ENCODE measurements at places on chromosomes 11 and 22. TPM values are rescaled to one million over a fixed set of nuclear protein-coding genes. Genes with fewer than 3 reads are reported as not detected.
A peak's percentile ranks its signal among the peaks of the same experiment; 100 is the strongest.

DNA sequence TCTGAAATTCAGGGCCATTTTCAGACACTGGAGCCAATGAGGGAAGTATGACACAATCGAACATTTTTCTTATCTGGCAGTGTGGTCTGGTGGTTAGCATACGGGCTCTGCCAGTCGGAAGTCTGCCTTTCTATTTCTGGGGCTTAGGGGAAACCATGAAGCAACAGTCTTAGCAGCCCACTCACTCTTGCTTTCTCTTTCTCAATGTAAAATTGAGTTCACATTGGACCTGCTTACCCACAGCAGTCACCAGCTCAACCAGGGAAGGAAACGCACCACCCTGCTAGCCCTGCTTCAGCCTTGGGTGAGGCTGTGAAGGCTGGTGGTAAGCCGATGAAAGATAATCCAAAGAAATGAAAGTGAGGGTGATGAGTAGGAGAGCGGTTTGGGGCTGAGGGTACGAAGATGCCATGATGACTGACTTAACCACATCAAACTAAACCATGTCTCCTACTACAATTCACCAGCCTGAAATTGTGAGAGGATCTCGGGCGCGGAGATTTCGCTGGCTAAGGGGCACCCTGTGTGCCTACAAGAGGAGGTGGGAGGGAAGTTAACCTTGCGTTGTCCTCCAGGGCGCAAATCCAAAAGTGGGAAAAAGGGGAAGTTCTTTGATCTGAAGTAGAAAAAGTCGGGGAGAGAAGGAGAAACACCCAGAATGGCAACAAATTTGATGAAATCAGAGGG, 2.0 kb upstream of the LMO2 start:
- H3K4me1 ChIP-seq: no peaks in the 10 kb centered on the region
- peaks cover 2% of the 10 kb centered on the region for H3K27me3 ChIP-seq
- H3K4me3 ChIP-seq: no peak overlapping the region
- no peak overlapping the region for H3K27ac ChIP-seq
- H3K36me3 ChIP-seq: no peaks in the 10 kb centered on the region

DNA sequence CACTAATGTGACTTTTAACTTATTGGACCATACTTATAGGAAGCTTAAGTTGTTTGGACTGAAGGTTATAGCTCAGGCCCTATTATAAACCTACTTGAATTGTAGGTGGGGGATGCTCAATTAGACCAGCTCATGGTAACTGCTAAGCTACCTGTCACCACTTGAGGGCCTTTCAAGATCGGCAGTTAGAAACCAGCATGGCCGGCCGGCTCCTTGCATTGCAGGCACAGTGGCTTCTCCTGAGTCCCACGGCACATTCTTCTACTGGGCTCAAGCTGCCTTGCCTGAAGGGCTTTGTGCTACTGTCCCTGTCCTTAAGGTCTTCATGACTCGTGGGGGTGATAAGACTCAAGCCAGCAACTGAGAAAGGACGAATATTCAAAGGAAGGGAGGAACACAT, 70.8 kb downstream of the TBC1D22A start:
- H3K4me1 ChIP-seq: peaks cover 21% of the 10 kb centered on the region
- H3K36me3 ChIP-seq: no peaks in the 10 kb centered on the region
- no peaks in the 10 kb centered on the region for H3K27me3 ChIP-seq

- H3K36me3 ChIP-seq: no peaks in the 10 kb centered on the region
- no peak within 1 kb of the TSS for H3K4me3 ChIP-seq
- H3K4me1 ChIP-seq: no peaks in the 10 kb centered on the region
- DNase-seq: no peak
Measured at GRCh38 chr11:2443881-2444820, at the start of gene TRPM5. Gene TRPM5, minus strand, starts transcription at chr11:2444514. Its CDS starts 21,478 bp downstream, at chr11:2423036.

Gene NRGN
- not detected for total RNA-seq

- no peaks in the 10 kb centered on the region for H3K4me1 ChIP-seq
- H3K4me3 ChIP-seq: no peak overlapping the region
- H3K27ac ChIP-seq: no peak overlapping the region
Measured at GRCh38 chr11:67572747-67573419, 10.7 kb upstream of the GSTP1 start.

DNA sequence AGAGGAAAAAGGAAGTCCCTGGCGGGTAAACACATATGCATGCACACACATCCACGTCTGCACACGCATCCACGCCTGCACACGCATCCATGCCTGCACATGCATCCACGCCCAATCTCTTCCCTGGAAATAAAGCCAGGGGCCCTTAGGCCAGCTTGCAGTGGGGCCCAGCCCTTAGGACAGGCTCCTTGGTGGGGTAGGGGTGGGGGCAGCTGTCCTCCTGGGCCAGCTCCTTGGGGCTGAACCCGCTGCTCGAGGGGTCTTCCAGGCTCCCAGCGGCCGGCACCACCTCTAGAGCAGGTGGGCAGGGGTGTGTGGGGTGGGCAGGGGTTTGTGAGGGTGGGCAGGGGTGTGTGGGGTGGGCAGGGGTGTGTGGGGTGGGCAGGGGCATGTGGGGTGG, 1.9 kb downstream of the C11orf21 start:
- H3K4me3 ChIP-seq: no peak overlapping the region
- no peaks in the 10 kb centered on the region for H3K36me3 ChIP-seq
- no peak for DNase-seq
- no peaks in the 10 kb centered on the region for H3K4me1 ChIP-seq
- H3K27me3 ChIP-seq: no peaks in the 10 kb centered on the region

Gene TSGA10IP
- total RNA-seq: not detected

DNA sequence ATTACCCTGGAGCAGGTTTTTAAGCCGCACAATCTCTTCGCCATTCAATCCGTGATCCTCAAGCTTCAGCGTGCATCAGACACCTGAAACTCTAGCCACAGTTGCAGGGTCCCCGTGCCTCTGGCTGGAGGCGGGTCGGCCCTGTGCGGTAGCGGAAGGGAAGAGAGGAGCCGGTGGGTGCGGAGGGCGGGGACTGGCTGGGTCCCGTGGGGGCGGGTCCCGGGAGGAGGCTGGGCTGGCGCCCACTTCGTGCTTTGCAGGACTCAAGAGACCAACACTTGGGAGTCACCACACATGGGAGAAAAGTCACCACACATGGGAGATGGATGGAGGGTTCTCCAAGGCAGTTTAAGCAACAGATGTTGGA, 772 bp downstream of the C22orf15 start:
- H3K36me3 ChIP-seq: no peaks in the 10 kb centered on the region
- DNase-seq: no peak
- H3K27ac ChIP-seq: no peak overlapping the region
- H3K27me3 ChIP-seq: no peaks in the 10 kb centered on the region
- peak overlapping the region; percentile 35 for H3K4me3 ChIP-seq

DNA sequence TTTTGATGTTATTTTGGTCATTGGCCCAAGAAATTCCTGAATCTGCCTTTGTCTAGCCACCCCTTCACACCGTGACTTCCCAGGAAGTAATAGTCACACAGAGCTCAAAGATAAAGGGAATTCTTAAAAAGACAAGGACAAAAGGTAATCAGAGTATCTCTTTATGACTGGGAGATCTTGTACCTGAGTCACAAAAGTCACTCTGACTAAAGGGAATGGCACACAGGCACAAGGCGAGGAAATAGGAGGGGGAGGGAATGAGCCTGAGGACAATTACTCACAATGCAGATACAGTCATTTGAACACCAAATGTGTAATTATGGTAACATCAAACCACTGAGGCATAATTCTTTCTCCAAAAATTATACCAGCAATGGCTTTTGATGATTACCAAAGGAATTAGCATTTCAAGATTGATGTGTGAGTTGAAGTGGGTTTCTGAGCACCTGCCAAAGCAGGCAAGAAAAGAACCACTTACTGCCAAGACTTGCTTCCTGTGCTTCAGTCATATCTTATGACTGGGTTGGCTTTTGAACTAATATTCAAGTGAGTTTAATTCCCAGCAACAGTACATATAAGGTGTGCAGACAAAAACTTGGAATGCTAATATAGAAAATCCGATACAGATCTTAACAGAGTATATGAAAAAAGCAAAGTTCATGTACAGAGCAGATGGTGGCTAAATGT, 856.4 kb downstream of the LRRC4C start:
- no peaks in the 10 kb centered on the region for H3K36me3 ChIP-seq
- H3K27ac ChIP-seq: no peak overlapping the region
- H3K4me1 ChIP-seq: no peaks in the 10 kb centered on the region
- H3K27me3 ChIP-seq: no peaks in the 10 kb centered on the region
- H3K4me3 ChIP-seq: no peak overlapping the region

DNA sequence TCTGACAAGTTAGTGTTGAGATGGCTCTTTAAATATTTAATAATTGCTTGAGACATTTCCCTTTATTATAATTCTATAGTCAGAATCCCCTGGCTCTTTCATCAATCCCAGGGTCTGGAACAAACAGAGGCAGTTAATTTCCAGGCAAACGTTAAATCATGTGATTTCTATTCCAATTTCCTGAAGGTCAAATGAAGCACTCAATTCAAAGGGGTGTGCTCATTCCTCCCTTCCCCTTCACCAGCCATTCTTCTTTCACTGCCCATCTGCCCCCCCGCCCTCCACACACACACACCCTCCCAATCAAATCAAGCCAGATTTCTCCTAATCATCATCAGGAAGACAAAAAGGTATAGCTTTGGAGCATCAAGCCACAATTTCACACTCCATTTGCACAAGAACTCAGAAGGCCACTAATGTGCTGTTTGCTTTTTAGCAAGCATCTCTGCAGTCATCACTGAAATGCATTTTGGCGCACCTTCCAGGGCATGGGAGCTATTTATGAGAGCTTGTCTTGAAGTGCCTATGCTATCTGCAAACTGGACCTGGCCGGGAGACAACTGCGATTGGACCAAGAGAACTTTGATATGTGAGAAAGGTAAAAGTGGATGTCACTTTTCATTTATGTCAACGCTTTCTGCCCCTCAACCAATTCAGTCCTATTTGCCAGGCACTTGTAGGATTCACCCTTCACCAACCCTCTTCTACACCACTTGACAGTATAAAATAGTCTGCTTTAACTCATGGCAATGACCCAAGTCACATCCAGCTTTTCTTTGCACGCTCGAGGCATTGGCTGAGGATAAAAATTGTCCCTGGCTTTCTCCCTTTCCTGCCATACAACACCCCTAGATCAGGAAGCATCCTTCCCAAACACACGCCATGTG, 315.1 kb upstream of the API5 start:
- H3K27me3 ChIP-seq: no peaks in the 10 kb centered on the region
- no peak for DNase-seq
- no peaks in the 10 kb centered on the region for H3K4me1 ChIP-seq
- no peaks in the 10 kb centered on the region for H3K36me3 ChIP-seq

- H3K36me3 ChIP-seq: no peaks in the 10 kb centered on the region
- peaks cover 10% of the 10 kb centered on the region for H3K27me3 ChIP-seq
- H3K27ac ChIP-seq: no peak overlapping the region
- H3K4me3 ChIP-seq: no peak overlapping the region
- DNase-seq: no peak
Measured at GRCh38 chr11:70068950-70069349, 9.2 kb upstream of the ANO1 start.

- H3K27ac ChIP-seq: no peak overlapping the region
- H3K36me3 ChIP-seq: no peaks in the 10 kb centered on the region
- no peaks in the 10 kb centered on the region for H3K27me3 ChIP-seq
- peaks cover 2% of the 10 kb centered on the region for H3K4me1 ChIP-seq
Measured at GRCh38 chr11:126891556-126892217, 108.9 kb downstream of the KIRREL3 start.

- DNase-seq: no peak
- H3K27ac ChIP-seq: no peak overlapping the region
- no peaks in the 10 kb centered on the region for H3K4me1 ChIP-seq
- no peaks in the 10 kb centered on the region for H3K27me3 ChIP-seq
- H3K4me3 ChIP-seq: no peak overlapping the region
Measured at GRCh38 chr22:20660441-20661054, 113.4 kb upstream of the SERPIND1 start.

DNA sequence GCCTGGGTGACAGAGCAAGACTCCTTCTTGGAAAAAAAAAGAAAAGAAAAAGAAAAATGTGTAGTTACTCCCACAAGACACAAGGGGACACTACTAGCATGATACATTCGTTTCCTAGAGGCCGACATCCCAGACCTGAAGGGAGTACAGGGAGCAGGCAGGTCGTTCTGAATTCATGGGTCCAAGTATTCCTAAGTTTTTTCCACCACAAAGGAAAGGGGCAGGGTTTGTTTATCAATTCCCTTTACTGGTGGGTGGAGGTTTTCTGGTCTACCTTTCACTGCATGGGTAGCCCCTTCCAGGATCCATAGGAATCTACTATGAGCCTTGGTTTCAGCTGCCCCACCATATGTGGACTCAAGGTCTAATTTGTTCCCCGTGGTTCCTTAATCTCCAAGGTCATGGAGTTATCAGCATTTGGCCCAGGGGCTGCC, 11.8 kb downstream of the TIGD3 start:
- no peak overlapping the region for H3K4me3 ChIP-seq
- no peaks in the 10 kb centered on the region for H3K36me3 ChIP-seq
- H3K4me1 ChIP-seq: no peaks in the 10 kb centered on the region
- peak; percentile 86 for DNase-seq
- no peaks in the 10 kb centered on the region for H3K27me3 ChIP-seq
- no peak overlapping the region for H3K27ac ChIP-seq

Gene SHANK3
- total RNA-seq: 0.26 TPM

- H3K4me1 ChIP-seq: no peaks in the 10 kb centered on the region
- H3K4me3 ChIP-seq: no peak overlapping the region
- H3K27me3 ChIP-seq: no peaks in the 10 kb centered on the region
- DNase-seq: peak; percentile 12
- no peak overlapping the region for H3K27ac ChIP-seq
Measured at GRCh38 chr11:92659793-92660192, 309.7 kb upstream of the MTNR1B start.

- H3K27me3 ChIP-seq: no peaks in the 10 kb centered on the region
- H3K27ac ChIP-seq: no peak overlapping the region
- no peaks in the 10 kb centered on the region for H3K36me3 ChIP-seq
- H3K4me1 ChIP-seq: no peaks in the 10 kb centered on the region
Measured at GRCh38 chr11:80031014-80031600, 590.3 kb upstream of the TENM4 start.

Gene MMP13
- not detected for total RNA-seq

DNA sequence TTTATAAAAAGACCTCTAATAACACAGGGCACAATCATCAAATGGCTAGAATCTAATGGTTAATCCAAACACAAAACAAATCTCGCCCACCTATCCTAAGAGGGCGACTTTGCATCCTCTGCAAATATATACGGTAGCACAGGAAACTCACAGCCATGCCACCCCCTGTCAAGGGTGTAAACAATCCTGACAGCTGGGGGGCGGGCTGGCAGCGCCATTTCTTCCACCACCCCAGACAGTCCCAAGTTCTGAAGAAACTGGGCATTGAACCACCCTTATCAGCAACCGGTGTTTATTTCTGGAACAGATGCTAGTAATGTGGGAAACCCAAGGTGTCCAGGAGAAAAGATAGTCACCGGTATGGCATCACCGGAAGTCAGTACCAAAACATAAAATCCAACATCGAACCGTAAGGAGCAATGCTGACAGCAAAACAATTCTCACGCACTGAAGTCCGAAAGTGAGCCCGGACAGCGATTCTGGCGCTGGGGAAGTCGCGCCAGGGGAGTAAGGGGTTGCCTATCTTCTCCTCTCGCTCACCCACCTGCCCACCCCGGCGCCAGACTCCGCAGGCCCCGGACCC, 825 bp downstream of the FBXO3 start:
- H3K27ac ChIP-seq: peak overlapping the region; percentile 43
- DNase-seq: no peak
- no peaks in the 10 kb centered on the region for H3K27me3 ChIP-seq
- peaks cover 3% of the 10 kb centered on the region for H3K36me3 ChIP-seq
- peak overlapping the region; percentile 81 for H3K4me3 ChIP-seq

GRCh38 chr11:13149991-13150390, 127.6 kb upstream of the BMAL1 start:
- no peak for DNase-seq
- H3K27me3 ChIP-seq: peaks cover 4% of the 10 kb centered on the region
- H3K4me1 ChIP-seq: no peaks in the 10 kb centered on the region
- no peak overlapping the region for H3K27ac ChIP-seq

Gene OR8G5
- not detected for total RNA-seq

Gene PCF11
- 36.5 TPM for total RNA-seq

All from fibroblast of lung (primary cell).